ENCODE measurements at places on chromosomes 5 and 9.

DNA sequence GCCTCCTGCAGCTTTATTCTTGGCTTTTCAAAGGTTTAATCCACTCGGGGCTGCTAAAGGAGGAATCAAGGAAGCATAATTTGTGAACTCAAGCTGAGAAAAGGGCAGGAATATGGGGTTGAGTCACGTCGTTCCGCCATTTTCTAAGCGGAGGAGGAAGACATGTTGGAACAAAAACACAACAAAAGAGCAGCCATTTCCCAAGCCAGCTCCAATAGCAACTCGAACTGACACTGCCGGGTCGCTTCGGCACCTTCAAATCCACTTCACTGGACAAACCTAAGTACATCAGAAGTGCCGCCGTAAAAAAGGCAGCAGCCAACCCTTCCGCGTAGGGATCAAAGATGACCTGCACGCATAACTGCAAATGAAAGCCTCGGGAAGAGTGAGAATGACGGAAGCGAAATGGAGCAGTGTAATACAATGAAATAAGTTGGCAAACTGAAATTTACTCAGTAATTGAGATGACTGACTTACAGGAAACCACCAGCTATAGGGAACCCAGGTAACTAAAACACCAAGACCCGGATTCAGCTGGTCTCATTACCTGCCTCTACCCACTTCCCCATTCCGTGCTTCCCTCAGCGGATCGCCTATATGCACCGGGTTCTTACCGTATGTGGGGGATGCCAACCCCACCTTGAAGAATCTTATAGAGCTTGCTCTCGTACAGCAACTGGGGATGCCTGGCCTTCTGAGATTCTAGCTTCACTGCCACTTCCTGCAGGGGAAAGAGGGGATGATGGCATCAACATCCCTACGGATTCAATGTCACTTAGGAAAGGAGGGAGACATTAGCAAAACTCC lies 1.6 kb downstream of the CSNK1A1 start:
- DNase-seq: peak; percentile 45

DNA sequence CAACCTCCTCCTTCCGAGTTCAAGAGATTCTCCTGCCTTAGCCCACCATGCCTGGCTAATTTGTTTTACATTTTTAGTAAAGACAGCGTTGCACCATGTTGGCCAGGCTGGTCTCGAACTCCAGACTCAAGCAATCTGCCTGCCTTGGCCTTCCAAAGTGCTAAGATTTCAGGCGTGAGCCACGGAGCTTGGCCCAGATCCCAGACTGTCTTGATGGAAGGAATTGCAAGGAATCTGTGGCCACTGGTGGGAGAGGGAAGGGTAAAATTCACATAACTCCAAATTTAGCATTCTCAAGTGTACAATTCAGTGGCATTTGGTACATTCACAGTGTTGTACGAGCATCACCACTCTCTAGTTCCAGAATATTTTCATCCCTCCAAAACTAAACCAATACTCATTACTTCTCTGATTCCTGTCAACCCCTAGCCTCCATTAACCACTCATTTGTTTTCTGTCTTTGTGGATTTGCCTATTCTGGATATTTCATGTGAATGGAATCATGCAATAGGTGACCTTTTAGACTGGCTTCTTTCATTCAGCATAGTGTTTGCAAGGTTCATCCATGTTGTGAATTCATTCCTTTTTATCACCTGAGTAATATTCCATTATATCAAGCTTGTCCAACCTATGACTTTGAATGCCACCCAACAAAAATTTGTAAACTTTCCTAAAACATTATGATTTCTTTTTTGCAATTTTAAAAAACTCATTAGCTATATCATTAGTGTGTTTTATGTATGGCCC lies 8.9 kb upstream of the MYO10 start:
- no peak for DNase-seq

- no peak for DNase-seq
These were observed 115.1 kb upstream of the TSLP start for GRCh38 chr5:110956280-110956912.

- DNase-seq: peak; percentile 31
These were observed 172.2 kb downstream of the CDC42SE2 start for GRCh38 chr5:131436081-131436480.

DNA sequence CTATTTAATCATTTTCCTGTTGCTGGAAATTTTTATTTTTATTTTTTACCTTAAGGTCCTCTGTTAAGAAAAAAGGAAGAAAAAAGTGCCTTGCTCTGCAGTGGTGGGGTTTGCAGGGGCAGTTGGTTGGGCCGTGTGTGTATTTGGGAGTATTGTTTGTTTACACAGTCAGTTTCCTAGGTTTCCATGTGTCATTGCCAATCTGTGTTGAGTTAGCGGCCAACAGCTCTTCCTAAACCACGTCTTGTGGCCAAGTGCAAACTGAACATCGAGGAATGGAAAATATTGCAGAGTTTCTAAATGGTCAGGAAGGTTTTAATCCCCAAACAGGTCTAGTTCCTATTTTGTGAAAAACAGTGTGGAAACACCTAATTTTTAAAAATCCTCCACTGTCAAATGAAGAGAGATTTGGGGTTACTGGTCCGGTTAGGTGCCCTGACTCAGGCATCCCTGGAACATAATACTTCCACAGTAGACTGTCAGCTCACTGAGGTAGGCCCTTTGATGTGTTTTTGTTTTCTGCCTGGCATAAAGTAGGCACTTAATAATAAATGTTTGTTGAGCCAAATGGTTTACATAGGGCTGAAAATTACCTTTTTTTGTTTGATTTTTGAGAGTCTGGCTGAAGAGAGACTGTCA lies 37.0 kb downstream of the MAMDC2 start:
- no peak for DNase-seq

DNA sequence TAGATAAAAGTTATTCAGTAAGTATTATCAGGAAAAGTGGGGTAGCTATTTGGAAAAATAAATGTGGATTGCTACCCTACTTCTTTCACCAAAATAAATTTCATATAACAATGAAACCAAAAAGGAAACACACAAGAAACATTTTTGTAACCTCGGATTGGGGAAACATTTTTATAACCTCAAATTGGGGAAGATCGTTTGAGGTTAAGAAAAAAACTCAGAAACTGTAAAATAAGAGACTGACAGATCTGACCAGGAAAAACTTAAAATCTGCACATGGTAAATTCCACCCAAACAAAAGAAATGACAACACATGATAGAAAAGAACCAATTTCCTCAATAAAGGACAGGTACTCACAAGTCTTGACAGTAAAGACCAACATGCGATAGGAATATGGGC lies 13.5 kb downstream of the EFCAB9 start:
- no peak for DNase-seq

DNA sequence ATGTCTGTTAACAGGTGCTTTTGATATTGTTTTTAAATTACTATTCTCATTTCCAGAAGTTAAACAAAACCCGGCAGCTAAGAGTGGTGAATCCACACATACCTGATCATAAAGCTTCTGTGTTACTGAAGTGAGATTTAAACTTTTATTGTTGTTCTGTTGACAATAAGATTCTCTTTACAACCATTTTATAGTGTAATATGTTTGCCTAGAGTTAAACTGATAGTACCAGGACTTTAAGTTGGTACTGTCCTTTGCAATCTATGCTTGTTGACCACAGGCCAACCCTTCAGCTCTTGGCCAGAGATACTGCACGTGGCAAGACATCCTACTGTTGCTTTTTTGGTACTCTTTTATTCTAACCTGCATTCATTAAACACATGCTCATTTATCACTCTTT lies 806.2 kb downstream of the MTRR start:
- DNase-seq: no peak

- no peak for DNase-seq
These were observed 77.2 kb downstream of the MRPS30 start for GRCh38 chr5:44885903-44886302.

- no peak for DNase-seq
These were observed 14.1 kb downstream of the PLPP7 start for GRCh38 chr9:131303381-131304321.

DNA sequence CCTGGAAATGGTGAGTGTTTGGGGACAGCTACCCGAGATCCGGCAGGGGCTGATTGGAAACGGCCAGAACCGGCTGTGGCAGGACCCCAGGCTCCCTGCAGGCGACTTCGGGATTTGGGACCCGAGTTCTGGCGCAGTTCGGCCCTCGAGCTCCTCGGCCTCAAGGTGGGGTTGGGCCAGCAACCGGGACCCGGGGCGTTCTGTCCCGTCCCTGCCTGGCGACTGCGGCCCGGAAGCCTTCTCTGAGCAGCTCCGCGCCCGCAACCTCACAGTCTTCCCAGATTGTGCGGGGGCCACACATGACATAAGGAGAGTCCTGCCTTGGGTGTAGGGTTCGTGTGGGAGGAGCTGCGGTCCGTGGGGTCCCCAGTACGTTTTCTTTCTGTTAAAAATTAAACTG lies 23.2 kb upstream of the NEURL1B start:
- no peak for DNase-seq

DNA sequence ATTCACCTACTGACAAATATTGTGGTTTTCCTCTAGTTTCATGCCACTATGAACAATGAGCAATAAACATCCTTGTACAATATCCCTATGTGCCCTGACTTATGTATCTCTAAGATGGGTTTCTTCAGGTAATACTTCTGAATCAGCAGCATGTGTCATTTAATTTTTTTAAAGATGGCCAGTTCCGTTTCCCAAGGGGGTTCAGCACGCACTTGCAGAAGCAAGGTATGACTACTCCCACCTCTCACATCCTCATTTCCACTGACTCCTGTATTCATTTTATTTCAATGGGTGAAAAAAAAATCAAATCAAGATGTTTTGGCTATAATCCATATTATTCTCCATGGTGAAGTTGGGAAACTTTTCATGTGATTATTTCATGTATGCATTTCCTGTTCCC lies 14.7 kb upstream of the ADAMTS19 start:
- DNase-seq: no peak

GRCh38 chr5:176792655-176793342 lies 17.6 kb upstream of the UNC5A start:
- DNase-seq: peak; percentile 53

DNA sequence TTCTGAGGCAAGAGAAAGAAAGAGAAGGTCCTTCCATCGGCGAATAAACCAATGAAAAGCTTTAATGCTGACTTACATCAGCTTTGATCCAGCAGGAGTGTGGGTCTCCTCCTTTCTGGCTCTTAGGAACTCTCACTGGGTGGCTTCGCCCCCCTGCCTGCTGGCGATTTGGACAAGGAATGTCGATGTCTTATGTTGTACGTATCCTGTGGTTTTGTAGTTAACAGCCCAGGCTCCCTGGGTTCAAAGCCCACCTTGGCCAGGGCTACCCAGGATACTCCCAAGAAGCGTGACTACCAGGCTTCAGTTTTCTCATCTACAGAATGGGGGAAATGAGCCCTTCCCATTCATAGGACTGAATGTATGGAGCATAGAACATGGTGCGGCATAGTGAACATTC lies 124.2 kb downstream of the ROR2 start:
- no peak for DNase-seq

Data from D341Med (cell line).